Right renal cortex interstitium (tissue), 3 donors: ENCODE measurements at places on chromosomes 6 and 20. TPM values are rescaled to one million over a fixed set of nuclear protein-coding genes. Genes with fewer than 3 reads are reported as not detected.

GRCh38 chr6:51411496-51412125, 592.9 kb downstream of the TFAP2B start:
- no peak for DNase-seq

GRCh38 chr6:113944701-113945100, 26.2 kb downstream of the HDAC2 start:
- no peak for DNase-seq

- DNase-seq: no peak
These were observed 20.6 kb downstream of the JARID2 start for GRCh38 chr6:15266423-15266996.

DNA sequence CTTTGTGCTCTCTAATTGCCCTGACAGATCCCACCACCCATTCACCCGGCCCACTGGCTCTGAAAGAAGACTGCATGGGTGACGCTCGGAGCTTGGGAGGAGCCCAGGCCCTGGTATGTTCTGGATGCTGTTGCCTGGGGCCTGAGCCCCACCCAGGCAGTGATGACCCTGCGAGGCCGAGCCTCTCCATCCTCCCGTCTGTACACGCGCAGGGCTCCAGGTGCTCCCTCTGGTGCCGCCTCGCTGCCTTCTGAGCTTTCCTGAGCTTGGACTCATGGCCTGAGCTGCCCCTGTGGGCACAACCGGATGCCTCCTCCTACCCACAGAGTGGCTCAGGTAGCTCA, 61.2 kb downstream of the STK35 start:
- DNase-seq: no peak

Gene IL17A
- not detected for polyA plus RNA-seq

- DNase-seq: no peak
These were observed 950.8 kb downstream of the HACE1 start for GRCh38 chr6:103908898-103909297.

Gene CRIP3
- 2.8 TPM for polyA plus RNA-seq

- DNase-seq: no peak
These were observed 6.0 kb downstream of the SYTL3 start for GRCh38 chr6:158655569-158656450.

Gene MUC21
- not detected for polyA plus RNA-seq

- DNase-seq: no peak
These were observed 259.0 kb downstream of the SYNE1 start for GRCh38 chr6:152378169-152378568.

DNA sequence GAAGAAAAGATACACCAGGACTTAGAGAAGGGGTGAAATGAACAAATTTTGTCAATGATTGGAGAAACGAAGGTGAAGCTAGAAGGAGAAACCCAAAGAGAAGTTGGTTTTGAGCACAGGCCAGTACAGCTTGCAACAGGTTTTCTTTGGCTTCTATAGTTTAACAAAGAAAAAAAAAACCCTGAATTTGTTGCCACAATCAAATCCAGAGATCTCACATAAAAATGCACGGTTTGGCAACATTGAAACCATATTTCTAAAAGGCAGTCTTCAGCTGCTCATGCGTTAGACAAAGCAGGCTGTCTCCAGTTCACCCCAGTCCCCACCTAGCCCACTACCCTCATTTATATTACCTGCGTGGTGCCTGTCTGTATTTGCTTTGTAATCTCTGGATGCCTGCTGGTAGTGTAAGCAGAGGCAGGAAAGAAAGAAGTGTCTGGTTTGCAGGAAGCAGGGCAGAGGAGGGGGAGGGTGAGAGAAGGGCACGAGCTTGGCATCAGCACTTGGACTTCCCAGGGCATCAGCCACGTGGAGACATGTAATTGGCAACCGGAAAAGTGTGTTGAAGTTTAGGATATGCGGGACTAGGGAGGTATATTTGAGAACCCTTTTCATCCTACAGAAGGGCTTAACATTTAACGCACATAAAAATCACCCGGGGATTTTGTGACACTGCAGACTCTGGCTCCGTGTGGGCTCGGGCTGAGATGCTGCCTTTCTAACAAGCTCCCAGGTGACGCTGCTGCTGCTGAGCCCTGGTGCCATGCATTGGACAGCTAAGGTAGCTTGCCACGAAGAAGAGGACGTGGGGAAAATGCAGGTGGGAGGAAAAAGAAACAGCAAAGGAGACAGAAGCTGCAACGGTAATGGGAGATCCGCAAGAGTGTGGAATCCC, 14.4 kb downstream of the PFDN4 start:
- no peak for DNase-seq

DNA sequence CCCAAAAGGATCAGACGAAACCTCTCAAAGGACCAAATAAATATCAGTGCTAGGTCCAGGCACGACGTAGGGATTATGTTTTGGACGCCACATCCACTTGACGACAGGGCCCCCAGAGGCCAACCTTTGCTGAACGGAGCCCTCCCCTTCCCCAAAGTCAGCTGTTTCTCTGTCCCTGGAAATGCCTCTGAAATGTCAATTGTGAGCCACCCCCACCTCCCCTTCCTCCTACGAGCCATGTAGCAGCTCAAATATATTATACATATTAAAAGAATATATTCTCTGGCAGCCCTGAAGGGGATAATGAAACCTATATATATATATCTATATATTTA, 39.6 kb upstream of the BLCAP start:
- DNase-seq: peak; percentile 17

- DNase-seq: no peak
These were observed 55.5 kb upstream of the CCDC167 start for GRCh38 chr6:37555040-37555781.

DNA sequence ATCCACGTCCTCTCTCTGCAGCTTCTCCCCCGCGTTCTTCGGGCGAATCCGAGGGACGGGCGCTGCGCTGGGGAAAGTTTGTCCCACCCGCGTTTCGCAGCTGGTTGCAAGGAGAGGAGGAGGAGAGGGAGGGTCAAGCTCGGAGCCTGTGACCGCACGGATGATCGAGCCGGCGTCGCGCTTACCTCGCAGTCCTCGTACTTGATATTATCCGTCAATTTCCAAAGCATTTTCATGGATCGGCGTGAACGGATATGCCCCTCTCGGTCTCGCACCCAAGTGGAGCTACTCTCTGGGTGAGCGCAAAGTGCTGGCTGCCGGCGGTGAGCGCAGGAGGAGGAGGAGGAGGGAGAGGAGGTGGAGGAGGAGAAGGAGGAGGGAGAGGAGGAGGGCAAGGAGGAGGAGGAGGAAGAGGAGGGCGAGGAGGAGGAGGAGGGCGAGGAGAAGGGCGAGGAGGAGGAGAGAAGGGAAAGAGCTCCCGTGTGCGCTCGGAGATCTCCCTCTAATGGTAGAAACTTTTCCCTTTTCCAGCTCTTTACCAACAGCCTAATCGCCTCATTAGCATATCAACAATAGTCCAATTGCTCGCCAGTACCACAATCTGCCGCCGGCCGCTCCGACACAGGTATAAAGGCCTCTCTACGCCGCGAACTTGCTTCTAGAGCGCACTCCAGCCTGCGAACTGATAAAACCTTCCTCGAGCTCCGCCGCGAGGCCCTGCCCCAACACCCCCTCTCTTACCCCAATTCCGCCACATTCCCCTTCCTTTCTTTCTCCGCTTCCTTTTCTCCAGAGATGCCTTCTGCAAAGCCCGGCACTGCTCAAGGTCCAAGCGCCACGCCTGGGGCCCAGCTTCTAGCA, at the start of gene TFAP2A:
TSS of gene TFAP2A (minus strand) at position 319 of the 861 bp plus-strand sequence. CDS start at position 236, 83 bp downstream.
- DNase-seq: no peak

Gene LRP11
- 38.6 TPM for polyA plus RNA-seq

- no peak for DNase-seq
These were observed 320.5 kb downstream of the DHX35 start for GRCh38 chr20:39282619-39283092.

Gene NDRG3
- polyA plus RNA-seq: 34.5 TPM

DNA sequence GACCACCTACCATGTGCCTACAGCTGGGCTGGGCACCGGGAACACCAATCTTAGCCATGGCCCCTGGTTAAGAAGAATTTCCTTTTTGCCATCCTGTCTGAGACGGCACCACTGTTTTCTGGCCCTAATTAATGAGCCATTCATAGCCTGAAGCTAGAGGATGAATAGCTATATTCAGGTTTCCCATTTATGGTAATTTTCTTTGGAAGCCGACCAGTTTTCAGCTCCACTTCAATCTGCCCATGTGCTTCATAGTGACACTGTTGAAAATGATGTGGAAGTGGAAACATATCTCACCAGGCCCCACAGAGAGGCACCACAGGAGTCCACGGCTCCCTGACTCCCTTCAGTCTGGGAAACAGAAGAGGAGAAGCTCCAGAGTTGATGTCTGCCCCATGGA, 22.6 kb upstream of the ULBP3 start:
- no peak for DNase-seq

DNA sequence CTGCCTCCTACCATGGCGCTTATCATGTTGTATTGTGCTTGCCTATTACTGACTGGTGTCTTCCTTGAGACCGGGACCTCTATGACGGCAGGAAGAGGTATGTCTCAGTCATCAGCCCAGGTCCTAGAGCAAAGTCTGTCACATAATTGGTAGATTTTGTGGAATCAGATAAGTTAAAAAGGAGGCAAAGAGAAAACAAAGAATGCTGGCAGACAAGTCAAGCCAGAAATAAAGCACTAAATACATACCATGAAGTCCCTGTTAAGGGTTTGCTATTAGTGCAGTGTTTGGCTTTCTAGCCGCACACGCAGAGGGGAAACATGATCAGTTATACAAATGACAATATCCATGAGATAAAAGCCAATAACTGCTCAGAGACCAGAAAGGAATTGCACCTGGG, 6.0 kb downstream of the TOMM34 start:
- DNase-seq: no peak

- DNase-seq: no peak
These were observed 47.5 kb downstream of the TNFRSF21 start for GRCh38 chr6:47262231-47262630.

Gene EYS
- polyA plus RNA-seq: 0.51 TPM

Gene TMEM244
- not detected for polyA plus RNA-seq

GRCh38 chr20:53364646-53365045, 229.0 kb downstream of the ZNF217 start:
- no peak for DNase-seq

GRCh38 chr6:45969026-45969425, 46.6 kb downstream of the CLIC5 start:
- DNase-seq: no peak

DNA sequence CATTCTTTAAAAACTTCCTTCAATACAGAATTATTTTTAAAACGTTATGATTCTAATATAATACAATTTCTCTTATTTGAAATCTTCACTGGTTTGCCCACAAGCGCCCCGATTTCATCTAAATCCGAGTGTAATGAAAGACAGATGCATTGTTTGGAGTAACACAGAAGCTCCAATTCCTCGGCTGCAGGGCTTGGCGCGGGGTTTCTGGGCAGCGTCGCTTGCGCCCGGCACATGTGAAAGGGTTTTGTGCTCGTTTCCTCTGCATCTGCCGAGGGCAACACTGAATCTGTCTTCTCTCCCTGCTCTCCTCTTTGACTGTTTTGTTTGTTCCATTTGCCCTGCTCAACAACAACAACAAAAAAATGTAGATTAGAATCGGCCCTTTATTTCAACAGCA, 248.6 kb upstream of the QKI start:
- DNase-seq: no peak

DNA sequence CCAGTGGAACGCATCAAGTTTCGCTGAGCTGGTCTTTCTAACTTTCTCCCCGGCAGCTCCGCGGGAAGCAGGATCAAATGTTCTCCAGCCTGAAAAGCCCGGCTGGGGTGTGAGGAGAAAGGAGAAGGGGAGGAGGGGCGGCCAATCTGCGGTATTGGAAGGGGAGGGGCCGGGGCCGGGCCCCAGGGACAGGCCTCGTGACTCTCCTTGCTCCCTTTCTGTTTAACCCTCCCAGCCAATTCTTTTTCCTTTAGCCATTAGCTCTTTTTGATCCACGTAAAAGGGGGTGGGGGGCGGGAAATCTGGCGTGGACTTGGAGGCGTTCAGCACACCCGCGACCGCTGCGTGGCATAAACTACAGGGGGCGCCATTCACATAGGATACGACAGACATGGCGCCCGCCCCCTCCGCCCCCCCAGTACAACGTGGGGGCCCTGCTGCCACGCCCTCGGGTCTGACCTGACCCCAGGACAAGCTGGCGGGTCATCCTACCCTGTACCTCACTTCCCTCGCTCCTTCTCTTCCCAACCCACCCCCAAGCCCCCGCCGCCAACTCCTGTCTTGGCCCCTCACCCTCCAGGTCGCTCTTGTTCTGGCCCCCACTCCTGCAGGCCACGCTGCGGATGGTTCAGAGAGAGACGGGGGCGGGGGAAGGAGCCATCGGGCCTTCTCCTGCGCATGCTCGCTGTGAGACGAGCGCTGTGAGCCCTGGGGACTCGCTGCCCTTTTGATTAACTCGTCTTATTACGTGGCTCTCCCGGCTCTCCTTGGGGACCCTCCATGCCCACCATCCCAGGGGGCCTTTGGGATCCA, 7.8 kb upstream of the MDGA1 start:
- no peak for DNase-seq

DNA sequence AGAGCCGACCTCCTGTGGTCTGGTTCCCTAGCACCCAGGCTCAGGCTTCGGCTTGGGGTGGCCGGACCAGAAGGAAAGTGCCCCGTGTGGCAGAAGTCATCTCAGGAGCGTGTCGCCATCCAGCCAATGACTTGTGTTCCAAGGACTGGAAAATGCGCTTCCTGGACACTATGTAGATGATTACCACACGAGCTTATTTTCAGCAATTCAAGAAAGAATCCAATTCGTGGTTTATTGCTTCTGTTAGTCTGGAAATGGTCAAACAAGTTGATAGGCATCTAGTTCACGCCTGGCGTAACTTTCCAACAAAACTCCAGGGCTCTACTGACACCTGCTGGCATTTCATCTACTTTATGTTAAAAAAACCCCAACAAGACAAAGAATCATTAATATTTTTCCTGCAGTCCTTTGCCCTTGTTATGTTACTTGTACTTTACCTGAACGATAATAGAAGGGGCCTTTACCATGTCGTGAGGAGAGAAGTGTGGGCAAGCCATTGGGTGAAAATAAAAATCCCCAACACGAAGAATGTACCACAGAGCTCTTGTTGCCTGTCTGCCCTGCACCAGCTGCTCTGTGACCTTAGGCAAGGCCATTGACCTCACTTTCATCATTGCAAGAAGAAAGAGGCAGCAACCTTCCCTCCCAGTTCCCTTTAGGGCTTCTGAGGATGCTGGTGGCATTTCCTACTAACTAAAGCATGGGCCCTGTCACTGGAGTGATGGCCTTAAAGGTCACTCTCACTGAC, 154.7 kb upstream of the LAMP5 start:
- peak; percentile 45 for DNase-seq

DNA sequence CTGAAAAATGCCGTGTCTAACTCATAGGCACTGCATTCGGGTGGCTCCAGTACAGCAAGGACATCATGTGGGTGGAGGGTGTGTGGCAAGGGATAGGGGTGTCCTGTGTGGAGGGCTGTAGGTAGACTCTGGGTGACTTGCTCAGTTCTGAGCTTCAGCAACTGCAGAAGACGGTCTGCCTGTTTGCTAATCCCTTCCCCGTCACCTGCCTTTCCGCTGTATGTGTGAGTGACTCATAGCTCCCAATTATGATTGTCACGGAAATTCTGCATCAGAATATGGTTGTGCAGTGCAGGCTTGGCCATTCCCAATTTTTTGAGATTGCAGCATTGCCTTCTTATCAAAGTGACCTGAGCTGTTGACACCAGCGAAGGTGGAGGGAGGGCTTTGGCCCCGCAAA, 174.3 kb downstream of the CDH4 start:
- no peak for DNase-seq
